Transverse colon (tissue), 4 donors: ENCODE measurements at places on chromosomes 1 and 21. TPM values are rescaled to one million over a fixed set of nuclear protein-coding genes. Genes with fewer than 3 reads are reported as not detected.
A peak's percentile ranks its signal among the peaks of the same experiment; 100 is the strongest.

The PARK7 gene
- total RNA-seq: 40.4 TPM

DNA sequence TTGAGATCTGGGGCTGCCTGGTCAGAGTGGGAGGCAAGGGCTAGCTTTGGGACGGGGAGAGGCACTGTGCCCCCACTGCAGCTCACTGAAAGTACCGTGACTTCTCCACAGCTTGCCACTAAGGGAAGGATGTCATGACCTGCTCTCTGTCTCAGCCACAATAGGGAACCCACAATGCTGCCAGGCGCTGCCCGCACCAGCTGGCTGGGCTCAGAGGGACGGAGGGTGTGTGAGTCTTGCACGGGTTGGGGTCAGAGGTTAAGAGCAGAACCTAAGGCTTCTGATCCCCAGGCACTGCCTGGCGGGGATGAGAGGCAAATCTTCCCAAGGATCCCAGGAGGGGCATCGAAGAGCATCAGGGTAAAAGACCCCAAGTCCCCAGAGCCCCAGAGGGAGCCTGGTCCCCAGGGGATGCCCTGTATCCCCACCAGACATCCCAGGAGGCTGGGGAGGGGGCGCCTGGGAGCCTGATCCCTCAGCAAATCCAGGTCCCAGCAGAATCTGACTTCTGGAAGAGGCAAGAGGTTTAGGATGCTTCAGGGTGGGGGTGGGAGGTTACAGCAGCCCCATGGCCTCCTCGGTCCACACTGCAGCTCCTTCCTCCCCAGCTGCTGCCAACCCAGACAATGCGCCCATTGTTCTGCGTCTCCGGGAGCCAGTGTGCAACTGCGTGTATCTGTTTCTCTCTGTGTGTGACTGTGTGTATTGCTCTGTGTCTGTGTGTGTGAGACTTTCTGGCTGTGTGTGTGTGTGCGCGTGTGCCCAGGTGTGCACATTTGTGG, 2.0 kb upstream of the MARCKSL1 start:
- H3K27me3 ChIP-seq: no peaks in the 10 kb centered on the region
- peak; percentile 56 for DNase-seq
- no peak overlapping the region for H3K4me3 ChIP-seq

The PGBD5 gene
- 2.6 TPM for total RNA-seq

The ZNF593OS gene
- not detected for total RNA-seq

The TMCO4 gene
- total RNA-seq: 36.2 TPM

- DNase-seq: no peak
- H3K36me3 ChIP-seq: no peaks in the 10 kb centered on the region
- H3K27me3 ChIP-seq: no peaks in the 10 kb centered on the region
- H3K4me1 ChIP-seq: peaks cover 18% of the 10 kb centered on the region
Measured at GRCh38 chr21:41483415-41483814, 24.5 kb downstream of the TMPRSS2 start.

GRCh38 chr1:34286511-34286910, 109.8 kb downstream of the C1orf94 start:
- no peak for DNase-seq
- no peaks in the 10 kb centered on the region for H3K4me1 ChIP-seq
- H3K27ac ChIP-seq: no peak overlapping the region

GRCh38 chr1:171221665-171222591, 26.4 kb upstream of the FMO1 start:
- no peaks in the 10 kb centered on the region for H3K36me3 ChIP-seq
- H3K27ac ChIP-seq: no peak overlapping the region
- peaks cover 10% of the 10 kb centered on the region for H3K4me1 ChIP-seq
- H3K27me3 ChIP-seq: no peaks in the 10 kb centered on the region

DNA sequence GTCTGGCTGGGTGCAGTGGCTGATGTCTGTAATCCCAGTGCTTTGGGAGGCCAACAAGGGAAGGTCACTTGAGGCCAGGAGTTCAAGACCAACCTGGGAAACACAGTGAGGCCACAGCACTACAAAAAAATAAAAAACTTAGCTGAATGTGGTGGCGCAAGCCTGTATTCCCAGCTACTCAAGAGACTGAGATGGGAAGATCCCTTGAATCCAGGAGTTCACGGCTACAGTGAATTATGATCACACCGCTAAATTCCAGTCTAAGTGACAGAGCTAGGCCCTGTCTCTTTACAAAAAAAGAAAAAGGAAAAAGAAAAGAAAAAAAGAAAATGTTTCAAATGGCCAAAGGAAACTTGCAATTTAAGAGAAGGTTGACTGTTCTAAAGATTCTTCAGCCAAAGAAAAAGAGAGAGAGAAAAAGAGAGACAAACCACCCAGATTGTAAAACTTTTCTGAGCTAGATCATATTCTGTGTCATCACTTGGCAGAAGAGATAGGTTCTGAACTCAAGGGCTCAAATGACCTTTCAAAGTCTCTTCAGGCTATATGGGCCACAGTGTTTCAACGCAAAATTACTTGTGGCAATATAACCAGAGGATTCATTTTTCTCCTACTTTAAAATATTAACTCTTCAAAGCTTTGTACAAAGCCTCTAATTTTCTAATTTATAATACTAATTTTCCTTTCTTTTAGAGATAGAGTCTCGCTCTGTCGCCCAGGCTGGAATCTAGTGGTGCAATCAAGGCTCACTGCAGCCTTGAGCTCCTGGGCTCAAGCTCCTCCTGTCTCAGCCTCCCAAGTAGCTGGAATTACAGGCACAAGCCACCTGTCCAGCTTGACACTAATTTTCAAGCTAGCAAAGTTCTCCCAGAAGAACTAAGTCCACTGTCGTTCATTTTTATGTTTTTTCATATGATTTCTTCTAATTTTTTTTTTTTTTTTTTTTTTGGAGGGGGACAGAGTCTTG, 20.5 kb downstream of the ARID4B start:
- H3K27me3 ChIP-seq: no peaks in the 10 kb centered on the region
- no peak overlapping the region for H3K27ac ChIP-seq
- peaks cover 9% of the 10 kb centered on the region for H3K4me1 ChIP-seq
- no peak for DNase-seq
- H3K4me3 ChIP-seq: no peak overlapping the region
- H3K36me3 ChIP-seq: no peaks in the 10 kb centered on the region

GRCh38 chr1:119569095-119569494, 62.1 kb downstream of the HSD3B1 start:
- no peaks in the 10 kb centered on the region for H3K27me3 ChIP-seq
- DNase-seq: no peak
- H3K4me3 ChIP-seq: no peak overlapping the region
- H3K36me3 ChIP-seq: no peaks in the 10 kb centered on the region
- H3K27ac ChIP-seq: no peak overlapping the region
- no peaks in the 10 kb centered on the region for H3K4me1 ChIP-seq

- no peak overlapping the region for H3K4me3 ChIP-seq
- H3K27ac ChIP-seq: peak overlapping the region; percentile 51
- DNase-seq: no peak
- no peaks in the 10 kb centered on the region for H3K27me3 ChIP-seq
- H3K4me1 ChIP-seq: peaks cover 19% of the 10 kb centered on the region
- no peaks in the 10 kb centered on the region for H3K36me3 ChIP-seq
Measured at GRCh38 chr1:201598396-201598795, 59.5 kb downstream of the NAV1 start.

GRCh38 chr1:121519042-121519755, 334.4 kb downstream of the SRGAP2C start:
- peaks cover 19% of the 10 kb centered on the region for H3K27me3 ChIP-seq
- no peaks in the 10 kb centered on the region for H3K36me3 ChIP-seq
- no peaks in the 10 kb centered on the region for H3K4me1 ChIP-seq
- H3K4me3 ChIP-seq: peak overlapping the region; percentile 26

The HSPA6 gene
- total RNA-seq: 0.82 TPM

- no peak overlapping the region for H3K4me3 ChIP-seq
- peaks cover 4% of the 10 kb centered on the region for H3K4me1 ChIP-seq
- DNase-seq: no peak
Measured at GRCh38 chr1:6770751-6771440, 14.4 kb upstream of the CAMTA1 start.

DNA sequence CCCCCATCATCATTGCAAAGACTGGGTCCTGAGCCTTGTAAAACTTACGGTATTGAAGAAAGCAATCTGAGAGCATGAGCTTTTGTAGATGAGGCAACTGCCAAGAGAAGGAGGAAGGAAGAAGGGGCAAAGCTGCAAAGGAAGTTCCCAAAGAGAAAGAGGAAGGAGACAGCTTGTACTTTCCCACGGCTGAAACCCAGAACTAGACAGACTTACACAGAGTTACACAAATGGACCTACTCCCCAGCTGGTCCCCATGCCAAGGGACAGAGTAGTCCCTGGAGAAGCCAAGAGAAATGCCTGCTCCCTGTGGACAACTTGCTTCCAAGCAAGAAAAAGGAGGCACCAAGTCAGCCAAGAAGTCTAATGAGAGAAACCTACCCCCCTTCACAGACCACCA, 22.6 kb downstream of the SLC5A9 start:
- no peak overlapping the region for H3K4me3 ChIP-seq
- H3K27me3 ChIP-seq: no peaks in the 10 kb centered on the region
- H3K27ac ChIP-seq: peak overlapping the region; percentile 25
- DNase-seq: no peak

The RIIAD1 gene
- not detected for total RNA-seq

GRCh38 chr1:27047914-27048313, 35.3 kb upstream of the TENT5B start:
- no peak overlapping the region for H3K4me3 ChIP-seq
- H3K36me3 ChIP-seq: no peaks in the 10 kb centered on the region
- no peak overlapping the region for H3K27ac ChIP-seq
- H3K27me3 ChIP-seq: no peaks in the 10 kb centered on the region

- no peak overlapping the region for H3K4me3 ChIP-seq
- no peak overlapping the region for H3K27ac ChIP-seq
- peaks cover 45% of the 10 kb centered on the region for H3K4me1 ChIP-seq
- no peaks in the 10 kb centered on the region for H3K36me3 ChIP-seq
- DNase-seq: no peak
Measured at GRCh38 chr1:169044971-169045370, 61.5 kb upstream of the ATP1B1 start.

DNA sequence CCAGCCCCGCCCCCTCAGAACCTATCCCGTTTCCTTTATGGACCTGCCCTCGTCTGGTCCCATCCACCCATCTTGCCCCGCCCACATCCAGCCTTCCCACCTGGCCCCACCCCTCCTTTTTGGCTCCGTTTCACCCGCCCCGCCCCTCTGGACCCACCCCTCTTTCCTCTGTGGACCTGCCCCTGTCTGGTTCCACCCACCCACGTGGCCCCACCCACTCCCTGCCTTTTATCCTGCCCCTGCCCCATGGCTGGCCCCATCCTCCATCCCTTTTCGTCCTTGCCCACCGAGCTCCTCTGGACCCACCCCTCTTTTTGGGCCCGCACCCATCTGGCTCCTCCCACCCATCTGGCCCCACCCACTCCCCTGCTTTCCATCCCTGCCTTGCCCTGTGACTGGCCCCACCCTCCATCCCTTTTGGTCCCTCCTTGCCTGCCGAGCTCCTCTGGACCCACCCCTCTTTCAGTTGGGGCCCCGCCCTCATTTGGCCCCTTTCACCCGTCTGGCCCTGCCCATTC, 177.3 kb downstream of the CAMTA1 start:
- DNase-seq: peak; percentile 75
- no peaks in the 10 kb centered on the region for H3K36me3 ChIP-seq
- H3K27ac ChIP-seq: no peak overlapping the region
- no peak overlapping the region for H3K4me3 ChIP-seq
- peaks cover 39% of the 10 kb centered on the region for H3K27me3 ChIP-seq
- H3K4me1 ChIP-seq: peaks cover 7% of the 10 kb centered on the region

DNA sequence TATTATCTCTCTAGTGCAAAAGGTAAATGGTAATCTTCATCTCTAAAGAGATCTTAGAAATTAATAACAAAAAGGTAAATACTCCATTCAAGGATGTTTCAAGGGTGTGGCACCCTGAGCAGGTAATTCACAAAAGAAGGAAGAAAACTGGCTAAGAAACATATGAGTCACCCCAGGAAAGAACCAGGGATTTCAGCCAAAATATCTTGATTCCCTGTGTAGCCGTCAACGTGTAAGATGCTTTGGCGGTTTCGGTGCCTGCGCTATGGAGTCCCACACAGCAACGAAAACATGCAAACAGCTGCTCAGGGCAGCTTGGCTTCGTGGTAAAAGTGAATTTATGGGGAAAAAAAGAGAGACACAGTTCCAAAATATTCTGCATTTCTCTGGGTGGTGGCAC, 3.7 kb downstream of the ITGB2 start:
- DNase-seq: no peak
- H3K27me3 ChIP-seq: peaks cover 16% of the 10 kb centered on the region
- H3K36me3 ChIP-seq: no peaks in the 10 kb centered on the region
- peaks cover 34% of the 10 kb centered on the region for H3K4me1 ChIP-seq
- H3K4me3 ChIP-seq: no peak overlapping the region
- H3K27ac ChIP-seq: no peak overlapping the region

GRCh38 chr1:7047866-7048265, 262.6 kb downstream of the CAMTA1 start:
- DNase-seq: no peak
- no peak overlapping the region for H3K27ac ChIP-seq
- no peaks in the 10 kb centered on the region for H3K4me1 ChIP-seq
- no peaks in the 10 kb centered on the region for H3K36me3 ChIP-seq
- peaks cover 5% of the 10 kb centered on the region for H3K27me3 ChIP-seq
- no peak overlapping the region for H3K4me3 ChIP-seq

- DNase-seq: no peak
- H3K27me3 ChIP-seq: no peaks in the 10 kb centered on the region
- no peaks in the 10 kb centered on the region for H3K36me3 ChIP-seq
- no peaks in the 10 kb centered on the region for H3K4me1 ChIP-seq
- no peak overlapping the region for H3K4me3 ChIP-seq
Measured at GRCh38 chr1:185786524-185786923, 52.3 kb downstream of the HMCN1 start.

DNA sequence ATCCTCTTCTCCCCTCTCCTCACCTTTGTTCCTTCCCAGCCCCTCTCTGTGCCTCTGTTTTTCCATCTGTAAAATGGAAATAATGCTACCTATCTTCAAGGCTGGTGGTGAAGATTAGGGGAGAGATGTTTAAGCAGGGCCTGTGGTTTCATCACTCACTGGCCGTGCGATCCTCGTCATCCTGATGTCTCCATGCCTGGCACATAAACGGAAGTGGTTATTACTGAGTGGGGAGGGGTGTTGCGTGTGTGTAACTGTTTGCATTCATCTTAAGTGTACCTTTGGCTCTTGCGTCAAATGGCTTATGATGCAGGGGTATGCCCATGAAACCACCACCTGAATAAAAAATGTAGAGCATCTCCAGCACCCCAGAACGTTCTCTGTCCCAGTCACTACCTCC, 17.2 kb upstream of the C1QA start:
- no peak for DNase-seq
- H3K4me3 ChIP-seq: no peak overlapping the region
- H3K36me3 ChIP-seq: no peaks in the 10 kb centered on the region
- peaks cover 84% of the 10 kb centered on the region for H3K27me3 ChIP-seq
- no peaks in the 10 kb centered on the region for H3K4me1 ChIP-seq
- no peak overlapping the region for H3K27ac ChIP-seq

The CSF1 gene
- total RNA-seq: 9.7 TPM

The TMEM54 gene
- total RNA-seq: 1,026 TPM

- DNase-seq: no peak
- no peaks in the 10 kb centered on the region for H3K27me3 ChIP-seq
- no peaks in the 10 kb centered on the region for H3K4me1 ChIP-seq
Measured at GRCh38 chr1:41184446-41184845, 57.7 kb downstream of the SCMH1 start.
